ENCODE measurements at places on chromosomes 2 and 18. TPM values are rescaled to one million over a fixed set of nuclear protein-coding genes. Genes with fewer than 3 reads are reported as not detected.

- no peak for DNase-seq
- H3K4me1 ChIP-seq = no peaks in the 10 kb centered on the region
- H3K4me3 ChIP-seq = no peak overlapping the region
- peaks cover 2% of the 10 kb centered on the region for H3K27me3 ChIP-seq
- H3K27ac ChIP-seq = no peak overlapping the region
- no peaks in the 10 kb centered on the region for H3K36me3 ChIP-seq
Measured at GRCh38 chr2:170747921-170748320, 22.3 kb upstream of the ERICH2 start.

DNA sequence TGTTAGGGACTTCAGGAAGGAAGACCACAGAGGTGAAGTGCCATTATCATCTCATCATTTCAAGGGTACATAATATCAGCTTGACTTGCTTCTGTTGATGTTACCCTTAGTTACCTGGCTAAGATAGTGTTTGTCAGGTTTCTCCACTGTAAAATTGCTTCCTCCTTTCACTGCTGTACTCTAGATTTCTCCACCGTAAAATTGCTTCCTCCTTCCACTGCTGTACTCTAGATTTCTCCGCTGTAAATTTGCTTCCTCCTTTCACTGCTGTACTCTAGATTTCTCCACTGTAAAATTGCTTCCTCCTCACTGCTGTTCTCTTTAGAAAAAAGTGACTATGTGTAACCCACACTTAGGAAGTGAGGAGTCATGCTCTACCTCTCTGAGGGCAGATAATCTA is 1460.3 kb downstream of the SUCLG1 start:
- no peak for DNase-seq
- H3K27ac ChIP-seq = no peak overlapping the region
- no peaks in the 10 kb centered on the region for H3K27me3 ChIP-seq
- H3K36me3 ChIP-seq = no peaks in the 10 kb centered on the region

- no peak overlapping the region for H3K4me3 ChIP-seq
- H3K36me3 ChIP-seq = no peaks in the 10 kb centered on the region
- H3K4me1 ChIP-seq = peaks cover 9% of the 10 kb centered on the region
- DNase-seq = no peak
- H3K27ac ChIP-seq = no peak overlapping the region
Measured at GRCh38 chr2:239590276-239590675, 189.5 kb upstream of the HDAC4 start.

- no peak for DNase-seq
- H3K36me3 ChIP-seq = no peaks in the 10 kb centered on the region
- peaks cover 3% of the 10 kb centered on the region for H3K4me1 ChIP-seq
- H3K27me3 ChIP-seq = peaks cover 9% of the 10 kb centered on the region
- no peak overlapping the region for H3K4me3 ChIP-seq
Measured at GRCh38 chr18:79384151-79384807, 11.5 kb upstream of the NFATC1 start.

DNA sequence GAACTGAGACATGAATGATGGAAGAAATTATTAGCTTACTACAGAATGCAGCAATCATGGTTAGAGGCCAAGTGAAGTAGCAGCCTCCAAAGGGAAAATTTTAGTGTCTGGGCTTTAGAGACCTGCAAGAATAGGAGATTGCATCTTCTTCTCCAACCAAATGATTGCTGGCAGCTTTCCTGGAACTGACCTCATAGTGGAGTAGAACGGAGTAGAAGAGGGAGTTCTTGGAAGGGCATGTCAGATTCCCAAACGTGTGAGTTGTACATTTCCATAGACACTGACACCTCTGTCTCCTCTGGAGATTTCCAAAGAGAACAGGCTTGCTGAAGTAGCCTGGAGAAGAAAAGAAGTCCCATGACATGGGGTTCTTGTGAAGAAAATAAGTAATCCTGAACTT is 169.8 kb upstream of the ERBB4 start:
- H3K36me3 ChIP-seq = no peaks in the 10 kb centered on the region
- H3K4me3 ChIP-seq = no peak overlapping the region
- H3K27me3 ChIP-seq = no peaks in the 10 kb centered on the region
- H3K27ac ChIP-seq = no peak overlapping the region

GRCh38 chr18:23964282-23965238 is 50.0 kb upstream of the TTC39C start:
- no peak overlapping the region for H3K4me3 ChIP-seq
- H3K27me3 ChIP-seq = no peaks in the 10 kb centered on the region
- peaks cover 33% of the 10 kb centered on the region for H3K4me1 ChIP-seq
- DNase-seq = no peak

DNA sequence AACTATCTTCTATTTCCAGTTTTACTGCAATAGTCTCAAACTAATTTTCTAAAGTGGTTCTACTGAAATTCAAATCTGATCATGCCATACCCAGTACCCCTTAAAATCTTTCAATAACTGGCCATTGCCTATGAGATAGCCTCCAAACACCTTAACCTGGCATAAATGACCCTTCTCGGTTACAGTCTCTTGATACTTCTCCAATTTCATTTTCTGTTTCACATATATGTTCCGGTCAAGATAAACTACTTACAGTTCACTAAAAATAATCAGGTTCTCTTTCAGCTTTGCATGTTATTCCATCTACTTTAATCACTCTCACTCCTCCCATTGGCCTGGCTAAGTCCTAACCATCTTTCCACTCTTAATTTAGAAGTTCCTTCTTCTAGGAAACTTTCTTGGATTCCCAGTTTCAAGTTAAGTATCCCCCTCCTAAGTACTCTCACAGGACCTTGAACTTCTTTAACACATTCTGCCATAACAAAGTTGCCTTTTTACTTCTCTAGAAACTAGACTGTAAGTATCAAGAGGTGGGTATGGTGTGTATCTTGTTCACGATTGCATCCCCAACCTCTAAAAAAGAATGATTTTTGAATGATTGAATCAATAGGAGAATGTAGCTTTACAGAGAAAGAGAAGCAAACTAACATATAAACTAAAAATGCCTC is 110.2 kb upstream of the RBBP8 start:
- H3K27ac ChIP-seq = no peak overlapping the region
- no peaks in the 10 kb centered on the region for H3K4me1 ChIP-seq
- no peak overlapping the region for H3K4me3 ChIP-seq
- H3K27me3 ChIP-seq = peaks cover 4% of the 10 kb centered on the region
- H3K36me3 ChIP-seq = no peaks in the 10 kb centered on the region

DNA sequence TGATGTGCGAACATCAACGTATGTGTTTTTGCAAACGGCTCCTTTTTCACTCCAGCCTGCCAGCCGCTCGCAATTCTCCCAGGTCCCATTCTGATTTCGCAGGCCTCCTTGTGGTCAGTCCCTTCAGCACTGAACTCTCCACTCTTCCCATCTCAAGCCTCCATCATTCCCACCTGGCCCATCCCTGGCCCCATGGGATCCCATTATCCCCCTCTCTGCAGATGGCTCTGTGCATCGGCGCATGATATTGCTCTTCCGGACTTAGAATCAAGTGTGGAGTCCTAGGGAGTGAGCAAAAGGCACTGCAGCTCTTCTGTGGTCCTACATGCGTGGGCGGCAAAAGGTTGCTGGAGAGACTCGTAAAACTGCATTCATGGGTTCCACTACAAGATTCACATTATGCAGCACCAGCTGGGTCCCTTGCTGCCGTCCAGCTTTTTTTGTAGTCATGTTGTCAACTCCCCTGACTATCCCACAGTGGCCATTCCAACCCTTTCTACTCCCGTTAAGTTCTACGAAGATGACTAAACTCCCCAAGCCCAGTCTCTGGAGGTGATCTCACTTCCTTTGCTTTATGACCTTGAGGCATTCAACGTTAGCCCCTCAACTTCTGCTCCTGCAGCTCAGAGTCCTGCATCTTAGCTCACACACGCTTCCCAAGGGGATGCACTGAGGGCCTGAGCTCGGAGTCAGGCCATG is 125.3 kb upstream of the NRP2 start:
- H3K36me3 ChIP-seq = no peaks in the 10 kb centered on the region
- H3K4me1 ChIP-seq = no peaks in the 10 kb centered on the region
- H3K27me3 ChIP-seq = no peaks in the 10 kb centered on the region
- no peak overlapping the region for H3K4me3 ChIP-seq
- H3K27ac ChIP-seq = no peak overlapping the region

DNA sequence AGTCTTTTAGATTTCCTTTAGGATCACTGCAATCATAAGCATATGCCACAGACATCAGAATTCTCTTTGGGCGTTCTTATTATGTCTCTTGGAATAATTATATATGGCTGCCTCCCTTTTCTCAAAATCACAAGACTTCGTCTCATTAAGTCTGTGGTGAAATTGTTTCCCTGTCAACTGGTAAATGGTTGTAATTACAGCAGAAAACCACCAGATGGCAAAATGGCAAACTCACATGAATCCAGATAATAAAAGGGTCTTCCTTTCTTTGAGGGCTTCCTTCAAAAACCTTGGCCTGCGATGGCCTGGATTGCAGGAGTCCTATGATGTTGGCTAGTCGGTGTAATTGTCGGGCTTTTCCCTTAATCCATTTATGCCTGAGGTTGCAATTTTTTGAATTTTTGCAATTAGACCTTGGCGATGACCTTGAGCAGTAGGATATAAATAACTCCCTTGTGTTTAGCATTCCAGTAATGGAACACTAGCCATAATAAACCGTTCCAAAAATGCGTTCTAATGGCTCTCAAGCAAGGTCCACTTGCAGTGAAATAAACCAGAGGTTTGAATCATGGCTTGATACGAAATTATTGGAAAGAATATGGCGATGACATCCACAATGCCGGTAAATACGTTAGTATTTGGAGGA is 656.4 kb downstream of the MBD2 start:
- H3K27ac ChIP-seq = no peak overlapping the region
- no peak overlapping the region for H3K4me3 ChIP-seq
- H3K4me1 ChIP-seq = no peaks in the 10 kb centered on the region
- DNase-seq = no peak

- no peak overlapping the region for H3K4me3 ChIP-seq
- H3K4me1 ChIP-seq = peaks cover 72% of the 10 kb centered on the region
- no peak for DNase-seq
- no peaks in the 10 kb centered on the region for H3K27me3 ChIP-seq
- no peak overlapping the region for H3K27ac ChIP-seq
Measured at GRCh38 chr2:233120459-233120858, 60.3 kb downstream of the INPP5D start.

DNA sequence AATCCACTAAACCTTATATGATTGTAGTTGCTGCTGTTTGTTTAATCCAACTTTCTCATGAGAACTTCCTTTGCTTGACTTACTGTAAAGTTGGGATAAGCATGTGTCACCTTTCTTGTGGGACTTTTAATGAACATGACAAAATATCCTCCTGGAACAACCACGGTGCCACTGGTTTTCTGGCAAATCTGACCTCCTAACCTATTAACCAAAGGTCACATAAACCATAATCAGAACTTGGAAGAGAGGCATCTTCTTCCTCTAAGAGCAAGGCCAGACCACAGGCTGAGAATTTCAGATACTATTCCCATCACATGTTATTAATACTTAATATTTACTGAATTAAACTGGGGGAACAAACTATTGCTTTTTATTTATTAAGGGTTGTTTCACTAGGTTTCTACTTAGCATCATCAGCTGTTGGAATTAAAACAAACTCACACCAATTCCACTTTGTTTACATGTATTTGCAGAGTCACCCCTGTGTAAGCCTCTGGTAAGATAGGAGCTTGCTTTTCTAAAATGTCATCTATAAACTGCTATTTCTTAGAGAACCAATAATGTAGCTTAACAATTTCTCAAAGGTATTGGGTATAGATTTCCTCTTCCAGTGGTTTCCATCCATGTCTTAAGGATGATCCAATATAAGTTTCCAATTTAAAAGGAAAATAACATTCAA is 2.2 kb downstream of the SLC40A1 start:
- H3K4me1 ChIP-seq = peaks cover 18% of the 10 kb centered on the region
- no peak overlapping the region for H3K4me3 ChIP-seq
- no peak overlapping the region for H3K27ac ChIP-seq

DNA sequence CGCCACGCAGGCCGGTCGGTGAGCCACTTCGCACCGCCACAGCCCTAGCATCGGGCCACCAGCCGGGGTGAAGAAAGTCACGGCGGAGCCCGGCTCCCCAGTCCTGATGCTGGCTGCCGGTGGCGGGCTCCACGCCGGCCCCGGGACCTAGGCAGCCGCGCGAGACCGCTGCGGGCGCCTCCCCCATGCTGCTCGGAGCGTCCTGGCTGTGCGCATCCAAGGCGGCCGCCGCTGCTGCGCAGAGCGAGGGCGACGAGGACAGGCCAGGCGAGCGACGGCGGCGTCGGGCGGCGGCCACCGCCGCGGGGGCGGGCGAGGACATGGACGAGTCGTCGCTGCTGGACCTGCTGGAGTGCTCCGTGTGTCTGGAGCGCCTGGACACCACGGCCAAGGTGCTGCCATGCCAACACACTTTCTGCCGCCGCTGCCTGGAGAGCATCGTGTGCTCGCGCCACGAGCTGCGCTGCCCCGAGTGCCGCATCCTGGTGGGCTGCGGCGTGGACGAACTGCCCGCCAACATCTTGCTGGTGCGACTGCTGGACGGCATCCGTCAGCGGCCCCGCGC is 433 bp downstream of the SH3RF3 start:
- H3K4me1 ChIP-seq = peaks cover 15% of the 10 kb centered on the region
- H3K36me3 ChIP-seq = no peaks in the 10 kb centered on the region
- no peak overlapping the region for H3K27ac ChIP-seq
- no peak overlapping the region for H3K4me3 ChIP-seq

GRCh38 chr18:71242981-71243380 is 954.1 kb downstream of the SOCS6 start:
- DNase-seq = no peak
- H3K27ac ChIP-seq = no peak overlapping the region
- no peaks in the 10 kb centered on the region for H3K4me1 ChIP-seq
- H3K36me3 ChIP-seq = no peaks in the 10 kb centered on the region

DNA sequence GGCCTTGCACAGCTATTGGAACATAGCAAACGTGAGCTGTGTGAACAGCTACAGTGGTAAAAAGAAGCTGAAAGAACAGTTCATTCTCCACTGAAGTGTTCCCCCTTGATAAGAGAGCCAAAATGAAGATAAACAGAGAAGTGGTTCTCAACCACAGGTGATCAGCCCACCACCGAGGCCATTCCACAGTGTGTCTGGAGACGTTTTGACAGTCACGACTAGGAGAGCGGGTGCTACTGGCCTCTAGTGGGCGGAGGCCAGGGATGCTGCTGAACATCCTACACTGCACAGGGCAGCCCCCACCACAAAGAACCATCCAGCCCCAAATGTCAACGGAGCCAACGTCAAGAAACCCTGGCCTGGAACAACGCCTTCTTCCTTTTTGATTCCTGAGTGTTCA is 38.4 kb downstream of the ADCY3 start:
- no peaks in the 10 kb centered on the region for H3K27me3 ChIP-seq
- no peak overlapping the region for H3K4me3 ChIP-seq
- no peak overlapping the region for H3K27ac ChIP-seq
- no peaks in the 10 kb centered on the region for H3K36me3 ChIP-seq

DNA sequence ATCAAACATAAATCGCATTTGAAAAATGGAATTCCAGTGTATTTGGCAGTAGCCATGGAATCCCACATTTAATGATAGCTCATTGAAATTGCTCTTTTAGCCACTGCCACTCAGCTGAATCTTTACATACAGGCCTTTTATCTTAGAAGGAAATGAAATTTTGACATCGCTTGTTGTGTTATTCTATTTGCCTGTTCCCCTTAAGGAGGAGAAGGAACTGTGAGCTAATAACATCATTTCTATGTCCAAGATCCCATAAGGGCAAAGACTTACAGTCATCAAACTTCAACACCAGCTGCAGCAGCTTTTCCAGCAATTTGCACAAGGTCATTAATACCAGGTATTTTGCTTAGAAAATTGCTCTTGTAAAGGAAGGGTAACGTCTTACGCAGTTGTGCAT is 6.0 kb upstream of the PDCL3 start:
- no peak for DNase-seq
- H3K36me3 ChIP-seq = no peaks in the 10 kb centered on the region
- H3K4me1 ChIP-seq = peaks cover 6% of the 10 kb centered on the region
- H3K27me3 ChIP-seq = no peaks in the 10 kb centered on the region

FOXI3 gene
- total RNA-seq = not detected

CHN1 gene
- 1.7 TPM for total RNA-seq

ANO7 gene
- 0.97 TPM for total RNA-seq

SCYGR4 gene
- total RNA-seq = not detected

DAW1 gene
- not detected for total RNA-seq

Measured in natural killer cell (primary cell).